Thyroid gland (tissue), 4 donors: ENCODE measurements at places on chromosomes 6 and 20.

- no peak for DNase-seq
Measured at GRCh38 chr6:129908356-129908755, 47.2 kb upstream of the TMEM244 start.

DNA sequence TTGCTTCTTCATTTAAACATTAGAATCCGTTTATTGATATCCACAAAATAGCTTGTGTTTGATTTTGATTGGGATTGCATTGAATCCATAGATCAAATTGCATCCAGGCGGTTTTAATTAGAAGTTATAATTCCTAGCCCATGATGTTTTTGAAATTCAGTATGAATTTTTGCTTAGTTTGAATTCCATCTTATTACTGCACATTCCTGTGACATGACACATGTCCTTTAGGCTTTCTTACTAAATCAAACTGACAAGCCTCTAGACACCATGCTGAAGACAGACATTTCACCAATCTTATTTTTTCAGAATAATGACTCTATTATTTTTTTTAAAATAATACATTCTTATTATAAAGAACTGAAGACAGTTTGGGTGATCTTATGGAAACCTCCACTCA is 21.4 kb upstream of the PI16 start:
- no peak for DNase-seq

DNA sequence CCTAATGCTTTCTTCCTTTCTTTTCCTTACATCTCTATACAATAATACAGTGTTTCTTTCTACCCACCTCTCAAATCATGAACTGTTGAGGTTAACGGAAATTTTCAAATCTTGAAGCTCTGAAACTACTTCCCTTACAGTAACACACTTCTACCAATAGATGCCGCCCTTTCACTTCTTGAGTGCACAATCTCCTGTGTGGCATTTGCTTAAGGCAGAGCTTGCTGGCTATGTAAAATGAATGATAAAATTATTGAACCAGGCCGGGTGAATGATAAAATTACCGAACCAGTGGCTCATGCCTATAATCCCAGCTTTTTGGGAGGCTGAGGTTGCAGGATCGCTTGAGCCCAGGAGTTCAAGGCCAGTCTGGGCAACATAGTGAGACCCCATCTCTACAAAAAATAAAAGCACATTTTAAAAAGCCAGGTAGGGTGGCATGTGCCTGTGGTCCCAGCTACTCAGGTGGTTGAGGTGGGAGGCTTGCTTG is 56.8 kb downstream of the KCNS1 start:
- peak; percentile 11 for DNase-seq

- no peak for DNase-seq
Measured at GRCh38 chr20:14820771-14821170, 483.4 kb upstream of the FLRT3 start.
